ENCODE measurements at places on chromosomes 4 and X.

DNA sequence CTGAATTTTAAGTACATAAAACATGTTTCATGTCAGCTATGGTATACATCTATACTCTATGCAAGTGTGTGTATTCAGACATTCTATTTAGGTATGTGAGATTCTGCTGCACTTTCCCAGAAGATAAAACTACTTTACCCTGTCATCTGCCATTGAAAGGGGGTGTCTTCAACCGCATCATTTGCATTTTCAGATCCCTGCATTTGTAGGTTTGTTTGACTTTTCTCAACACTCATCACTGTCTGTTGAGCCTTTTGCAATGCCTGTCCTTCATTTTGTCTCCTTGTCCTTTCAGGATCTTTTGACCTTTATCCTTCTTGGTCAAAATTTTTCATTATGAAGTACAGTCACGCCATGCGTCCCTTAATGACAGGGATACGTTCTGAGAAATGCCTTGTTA is 103.5 kb downstream of the TMA16 start:
- DNase-seq = no peak

- no peak for DNase-seq
Observed at GRCh38 chr4:1523506-1523905, 117.3 kb upstream of the NKX1-1 start.

DNA sequence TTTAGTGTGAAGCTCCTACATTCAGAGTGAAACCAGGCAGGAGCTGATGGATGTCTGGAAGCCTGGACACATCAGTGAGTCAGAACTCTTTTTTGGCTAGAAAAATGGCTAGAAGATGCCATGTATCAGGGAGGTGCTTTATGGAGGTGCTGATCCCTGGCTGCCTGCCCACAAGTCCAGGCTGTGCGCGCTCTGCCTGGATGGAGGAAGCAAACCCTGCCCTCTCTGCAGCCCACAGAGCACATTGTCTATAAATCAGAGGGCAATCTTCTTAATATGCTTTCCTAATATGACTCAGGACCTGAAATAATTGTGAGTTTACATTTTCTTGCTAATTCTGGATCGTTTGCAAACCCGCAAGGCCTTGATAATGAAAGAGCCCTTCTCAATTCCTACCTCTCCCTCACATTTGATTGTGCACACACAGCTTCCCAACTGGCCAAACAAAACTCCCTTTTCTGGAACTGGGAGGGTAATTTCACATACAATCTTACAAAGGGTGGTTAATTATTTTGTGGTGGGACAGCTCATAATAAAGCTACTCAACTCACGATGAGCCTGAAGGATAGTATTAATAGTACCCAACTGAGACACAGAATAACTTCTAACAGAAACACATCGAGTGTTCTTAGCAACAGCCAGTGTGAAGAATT is 11.7 kb downstream of the MFAP3L start:
- DNase-seq = no peak

DNA sequence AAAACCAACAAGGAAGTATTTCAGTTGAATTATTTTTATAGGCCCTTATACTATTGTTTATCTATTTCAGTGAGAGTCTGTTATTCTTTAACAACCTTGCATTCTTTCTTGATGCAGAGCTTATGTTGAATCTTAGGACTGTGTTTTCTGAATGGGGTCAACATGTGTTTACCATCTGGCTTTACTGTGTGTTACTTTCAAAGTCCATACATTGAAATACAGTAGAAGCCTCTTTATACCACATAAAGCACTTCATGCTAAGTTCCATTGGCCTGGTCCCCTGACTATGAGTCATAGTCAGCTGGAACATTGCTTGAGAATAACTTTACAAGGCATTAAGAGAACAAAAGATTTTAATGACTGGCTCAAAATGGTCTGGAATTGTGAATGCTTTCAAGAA is 152.6 kb downstream of the GASK1B start:
- peak; percentile 56 for DNase-seq

- peak; percentile 93 for DNase-seq
Observed at GRCh38 chr4:153773236-153773690, 13.4 kb upstream of the RNF175 start.

DNA sequence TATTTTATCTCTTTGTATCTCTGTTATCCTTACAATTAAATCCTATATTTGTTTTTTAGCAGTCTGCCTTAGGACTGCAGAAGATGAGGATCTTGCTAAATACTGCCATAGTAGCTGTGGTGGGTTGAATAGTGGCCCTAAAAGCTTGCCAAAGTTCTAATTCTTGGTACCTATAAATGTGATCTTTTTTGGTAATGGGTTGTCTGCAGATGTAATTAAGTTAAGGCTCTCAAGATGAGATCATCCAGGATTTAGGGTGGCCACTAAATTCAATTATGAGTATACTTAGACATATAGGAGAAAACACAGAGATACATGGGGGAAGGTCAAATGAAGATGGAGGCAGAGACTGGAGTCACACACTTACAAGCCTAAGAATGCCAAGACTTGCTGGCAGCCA is 1753.7 kb downstream of the RPA4 start:
- DNase-seq = no peak

DNA sequence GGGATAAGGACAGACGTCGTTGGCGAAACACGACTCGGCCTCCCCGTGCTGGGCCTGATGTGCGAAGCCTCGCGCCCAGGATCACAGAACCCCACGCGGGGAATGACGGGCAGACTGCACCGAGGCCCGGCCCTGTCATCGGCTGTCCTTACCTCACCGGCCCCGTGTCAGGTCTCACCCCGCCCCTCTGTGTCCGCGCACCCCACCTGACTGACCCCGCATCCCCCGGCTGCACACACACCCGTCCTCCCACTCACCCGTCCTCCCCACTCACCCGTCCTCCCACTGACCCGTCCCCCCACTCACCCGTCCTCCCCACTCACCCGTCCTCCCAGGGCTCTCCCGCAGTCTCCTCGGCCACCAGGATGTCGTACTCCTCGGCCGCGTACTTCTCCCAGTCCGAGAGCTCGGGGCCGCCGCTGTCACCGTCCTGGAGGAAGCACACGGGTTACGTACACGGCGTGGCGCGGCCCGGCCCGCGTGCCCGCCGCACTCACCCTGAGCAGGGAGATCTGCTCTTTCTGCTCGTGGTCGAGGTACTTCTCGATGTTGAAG is 19.8 kb upstream of the GTPBP6 start:
- DNase-seq = no peak

DNA sequence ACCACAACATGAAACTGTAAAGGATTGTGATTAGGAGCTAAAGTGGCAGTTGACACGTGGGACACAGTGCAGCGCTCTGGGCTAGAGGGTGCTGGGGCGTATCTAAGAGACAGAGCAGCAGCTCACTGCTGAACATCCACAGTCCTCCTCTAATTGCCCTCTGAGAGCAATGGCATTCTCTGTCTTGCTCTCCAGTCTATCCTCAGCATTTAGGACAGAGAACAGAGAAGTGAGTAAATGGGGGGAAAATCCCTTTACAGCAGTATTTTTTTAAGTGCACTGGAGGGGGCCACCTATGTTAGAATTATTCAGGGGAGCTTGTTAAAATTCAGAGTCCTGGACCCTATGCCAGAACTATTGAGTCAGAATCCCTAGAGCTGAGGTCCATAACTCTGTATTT is 4.2 kb upstream of the TMEM154 start:
- no peak for DNase-seq

- DNase-seq = no peak
Observed at GRCh38 chrX:153582896-153583295, 16.0 kb downstream of the CCNQ start.

- DNase-seq = peak; percentile 92
Observed at GRCh38 chr4:164977243-164978164, at the start of gene TRIM61. Gene TRIM61, minus strand, starts transcription at chr4:164977657. Its CDS starts 7,655 bp downstream, at chr4:164970002.

GRCh38 chr4:104421566-104421965 is 73.1 kb downstream of the CXXC4 start:
- DNase-seq = peak; percentile 18

- no peak for DNase-seq
Observed at GRCh38 chr4:110678517-110679227, 55.8 kb upstream of the PITX2 start.

- DNase-seq = no peak
Observed at GRCh38 chrX:12953420-12953819, 21.5 kb upstream of the TMSB4X start.

DNA sequence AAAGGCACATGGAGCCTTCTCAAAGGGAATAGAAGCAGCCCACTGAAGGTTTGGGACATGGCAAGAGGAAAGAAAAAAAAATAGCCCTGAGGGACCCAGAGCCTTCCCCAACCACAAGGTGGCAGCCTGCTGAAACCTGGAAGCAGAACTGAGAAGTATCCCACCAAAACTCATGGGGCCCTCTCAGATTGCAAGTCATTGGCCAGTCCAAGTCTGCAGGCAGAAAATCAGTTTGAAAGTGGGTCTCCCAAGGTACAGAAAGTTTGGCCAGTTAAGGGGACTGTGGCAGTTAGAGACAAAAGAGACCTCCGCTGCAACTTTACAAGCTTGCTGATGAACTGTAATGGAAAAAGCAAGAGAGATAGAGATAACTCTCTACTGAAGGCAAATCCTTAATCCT is 155.8 kb downstream of the ANTXR2 start:
- DNase-seq = peak; percentile 85

DNA sequence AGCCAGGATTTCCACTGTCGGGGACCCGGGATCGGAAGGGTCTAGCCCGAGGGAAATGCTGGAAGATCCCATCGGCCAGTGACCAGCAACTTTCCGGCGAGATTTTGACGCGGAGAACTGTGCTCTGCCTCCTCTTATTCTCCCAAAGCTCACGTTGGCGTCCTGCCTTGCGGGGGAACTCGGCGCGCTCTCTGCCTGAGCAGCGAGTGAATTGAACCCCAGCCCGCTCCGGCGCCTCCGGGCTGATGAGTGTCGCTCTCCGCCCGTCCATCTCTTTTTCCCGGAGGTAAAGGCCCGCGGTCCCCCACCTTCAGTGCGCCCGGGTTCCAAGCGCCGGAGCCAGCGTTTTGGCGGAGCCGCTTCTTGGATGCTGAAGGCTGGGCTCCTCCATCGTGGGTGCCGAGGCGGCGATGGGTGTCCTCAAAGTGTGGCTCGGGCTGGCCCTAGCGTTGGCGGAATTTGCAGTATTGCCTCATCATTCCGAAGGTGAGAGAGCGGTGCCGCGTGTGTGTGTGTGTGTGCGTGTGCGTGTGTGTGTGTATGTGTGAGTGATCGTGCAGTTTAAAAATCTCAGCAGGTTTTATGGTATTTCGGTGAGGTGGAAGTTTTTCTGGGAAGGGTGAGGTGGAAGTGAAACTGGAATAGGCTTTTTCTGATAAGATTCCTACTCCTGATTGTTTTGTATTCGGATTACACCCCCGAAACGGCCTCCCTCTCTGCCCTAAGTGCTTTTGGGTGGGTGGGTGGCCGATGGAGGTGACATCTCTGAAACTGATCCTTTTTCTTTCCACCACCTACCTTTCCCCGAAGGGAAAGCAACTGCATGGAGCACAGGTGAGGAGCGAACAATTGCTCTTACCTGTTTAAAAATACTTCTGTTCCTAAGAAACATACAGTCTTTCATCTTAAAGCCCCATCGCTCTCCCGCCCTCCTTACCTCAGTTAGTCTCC is 752 bp downstream of the FRAS1 start:
- peak; percentile 71 for DNase-seq

DNA sequence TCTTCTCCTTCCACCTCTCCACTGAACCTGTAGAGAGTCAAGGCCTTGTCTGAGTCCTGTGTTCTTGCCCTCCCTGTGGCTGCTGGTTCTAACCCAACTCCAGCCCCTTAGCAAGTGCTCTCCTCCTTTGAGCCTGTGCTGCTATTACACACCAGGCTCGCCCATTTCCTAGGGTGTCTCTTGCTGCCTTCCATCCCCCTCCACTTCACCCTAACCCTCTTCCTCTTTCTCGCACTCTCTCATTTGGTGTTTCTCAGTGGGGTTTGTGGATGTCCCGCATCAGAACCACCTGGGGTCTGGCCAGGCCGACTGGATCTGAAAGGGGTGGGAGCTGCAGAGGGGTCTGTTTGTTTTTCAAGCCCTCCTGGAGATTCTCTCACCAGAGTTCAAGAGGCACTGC is 156.7 kb downstream of the SPRY1 start:
- DNase-seq = no peak

- peak; percentile 13 for DNase-seq
Observed at GRCh38 chrX:13260598-13260997, 59.3 kb downstream of the ATXN3L start.

- DNase-seq = no peak
Observed at GRCh38 chr4:26311633-26312032, 9.2 kb upstream of the RBPJ start.

DNA sequence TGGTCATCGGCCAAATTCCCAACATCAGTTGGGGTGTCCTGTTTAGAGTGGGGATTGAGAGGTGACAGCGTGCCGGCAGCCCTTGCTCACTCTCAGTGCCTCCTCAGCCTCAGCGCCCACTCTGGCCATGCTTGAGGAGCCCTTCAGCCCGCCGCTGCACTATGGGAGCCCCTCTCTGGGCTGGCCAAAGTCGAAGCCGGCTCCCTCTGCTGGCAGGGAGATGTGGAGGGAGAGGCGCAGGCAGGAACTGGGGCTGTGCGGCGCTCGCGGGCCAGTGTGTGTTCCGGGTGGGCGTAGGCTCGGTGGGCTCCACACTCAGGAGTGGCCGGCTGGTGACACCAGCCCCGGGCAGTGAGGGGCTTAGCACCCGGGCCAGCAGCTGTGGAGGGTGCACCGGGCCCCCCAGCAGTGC is 7.1 kb upstream of the CENPU start:
- no peak for DNase-seq

DNA sequence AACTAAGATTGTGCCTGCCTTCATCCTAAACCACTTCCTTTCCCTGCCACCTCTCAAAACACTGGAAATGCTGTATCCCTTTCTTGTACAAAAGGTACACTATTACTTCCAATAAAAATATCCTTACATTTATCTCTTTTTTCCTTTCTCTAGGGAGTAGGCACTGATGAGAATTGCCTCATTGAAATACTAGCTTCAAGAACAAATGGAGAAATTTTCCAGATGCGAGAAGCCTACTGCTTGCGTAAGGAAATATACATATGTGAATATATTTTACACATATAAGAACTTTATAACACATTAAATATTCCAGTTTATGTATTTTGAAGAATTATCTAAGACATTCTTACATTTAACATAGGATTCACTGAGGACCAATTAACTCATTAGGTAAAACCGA is 71.7 kb downstream of the ANXA10 start:
- no peak for DNase-seq

DNA sequence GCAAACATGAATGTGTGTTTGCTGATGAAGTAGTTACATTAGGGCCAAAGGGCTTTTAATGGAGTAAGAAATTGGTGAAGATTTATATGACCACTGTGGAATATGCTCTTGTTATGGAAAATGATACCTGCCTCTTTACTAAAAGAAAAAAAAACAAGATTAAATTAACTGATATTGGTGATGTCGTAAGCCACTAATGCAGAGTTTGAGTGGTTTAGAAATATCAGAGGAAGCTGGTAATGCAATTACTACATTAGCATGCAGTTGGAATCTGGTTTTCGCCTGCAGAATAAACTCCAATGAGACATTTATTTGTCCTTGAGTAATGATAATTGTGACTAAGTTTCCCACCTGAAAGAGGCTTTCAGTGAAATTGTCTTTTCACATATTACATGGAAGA is 597.9 kb downstream of the GALNTL6 start:
- no peak for DNase-seq

DNA sequence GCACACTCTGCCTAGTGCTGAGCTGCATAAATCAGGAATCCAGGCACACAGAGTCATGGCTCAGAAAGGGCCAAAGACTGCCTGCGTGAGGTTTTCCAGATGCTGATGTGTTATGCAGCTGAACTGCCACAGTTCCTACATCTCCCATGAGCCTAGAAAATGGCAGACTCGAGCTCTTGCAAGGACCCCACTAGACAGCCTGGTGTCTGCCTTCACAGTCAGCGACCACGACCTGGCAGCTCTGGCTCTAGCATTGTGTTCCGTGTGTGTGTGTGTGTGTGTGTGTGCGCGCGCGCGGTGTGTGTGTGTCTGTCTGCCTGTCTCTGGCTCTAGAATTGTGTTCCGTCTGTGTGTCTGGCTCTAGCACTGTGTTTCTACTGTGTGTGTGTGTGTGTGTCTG is 203.6 kb upstream of the AGTR2 start:
- no peak for DNase-seq

Data from mesendoderm (in vitro differentiated cells).